Pulmonary artery endothelial cell (primary cell): ENCODE measurements at places on chromosomes 2 and 18. TPM values are rescaled to one million over a fixed set of nuclear protein-coding genes. Genes with fewer than 3 reads are reported as not detected.

RFTN2 gene
- 6.5 and 13.8 TPM in 2 replicates for total RNA-seq

COL4A3 gene
- total RNA-seq: 0.04 and 0.26 TPM in 2 replicates

DNA sequence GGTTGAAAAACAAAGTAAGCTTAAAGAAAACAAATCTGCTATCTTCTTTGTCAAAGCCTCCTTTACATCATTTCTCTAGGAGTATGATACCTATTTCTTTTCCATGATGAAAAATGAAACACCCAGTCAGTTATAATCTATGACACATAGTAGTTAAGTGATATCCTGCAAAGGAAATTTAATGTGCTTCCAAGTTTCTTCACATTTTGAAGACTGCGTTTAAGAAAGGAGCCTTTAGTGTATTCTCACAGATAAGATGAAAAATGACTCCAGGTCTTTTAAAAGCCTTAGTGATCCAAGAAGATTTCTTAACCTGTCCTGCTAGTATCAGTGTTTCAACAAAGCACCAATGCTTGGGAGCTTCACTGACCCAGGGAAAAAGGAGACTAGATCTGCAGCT, 356.7 kb downstream of the CCDC85A start:
- DNase-seq: no peak

DNA sequence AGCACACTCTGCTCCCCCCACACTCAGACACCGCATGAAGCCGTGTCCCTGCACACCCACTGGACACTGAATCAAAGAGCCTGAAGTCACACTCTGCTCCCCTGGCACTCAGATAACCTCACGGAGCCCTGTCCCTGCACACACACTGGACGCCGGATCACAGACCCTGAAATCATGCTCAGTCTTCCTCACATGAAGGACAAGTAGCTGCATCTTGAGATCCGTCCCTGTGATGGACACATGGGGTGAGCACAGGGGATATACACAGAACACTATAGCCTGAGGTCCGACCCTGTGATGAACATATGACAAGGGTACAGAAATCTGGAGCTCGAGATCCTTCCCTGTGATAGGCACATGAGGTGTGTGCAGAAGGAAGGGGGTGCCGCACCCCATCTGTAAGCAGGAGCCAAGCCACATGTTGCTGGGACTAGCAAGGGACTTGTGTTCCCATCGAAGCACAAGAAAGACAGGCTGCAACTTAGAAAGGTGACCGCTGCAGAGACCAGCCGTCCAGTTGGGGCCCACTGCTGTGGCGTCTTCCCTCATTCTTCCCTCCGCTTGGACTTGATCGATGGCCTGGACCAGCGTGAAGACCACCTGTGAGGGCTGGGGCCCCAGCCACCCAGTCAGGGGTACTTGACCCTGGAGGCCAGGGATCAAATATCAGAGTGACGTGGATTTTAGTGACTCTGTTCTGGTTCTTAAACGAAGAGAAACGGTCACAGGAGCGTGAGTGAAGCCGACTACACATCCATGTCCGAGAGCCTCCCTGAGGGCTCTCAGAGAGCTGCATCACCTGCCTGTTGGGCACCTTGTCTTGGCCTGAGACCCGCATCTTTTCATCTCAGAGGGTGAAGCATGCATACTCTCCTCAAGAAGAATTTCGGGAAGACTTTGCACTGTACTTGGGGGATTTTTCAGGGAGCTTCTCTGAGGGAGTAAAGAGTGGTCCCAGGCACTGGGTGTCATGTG, 391.7 kb upstream of the SALL3 start:
- DNase-seq: no peak
